ENCODE measurements at places on chromosomes 1 and 21. TPM values are rescaled to one million over a fixed set of nuclear protein-coding genes. Genes with fewer than 3 reads are reported as not detected.

VTCN1 gene
- not detected for total RNA-seq

LENEP gene
- 0.88 TPM for total RNA-seq

LRRC71 gene
- 1.2 TPM for total RNA-seq

TRAF3IP3 gene
- not detected for total RNA-seq

MANEAL gene
- total RNA-seq: 0.66 TPM

PAX7 gene
- not detected for total RNA-seq

CFHR1 gene
- total RNA-seq: not detected

C1orf87 gene
- not detected for total RNA-seq

CTSK gene
- 6.7 TPM for total RNA-seq

SAMD13 gene
- 3.9 TPM for total RNA-seq

PRAMEF17 gene
- not detected for total RNA-seq

S100A7 gene
- not detected for total RNA-seq

GOLT1A gene
- not detected for total RNA-seq

NPHS2 gene
- not detected for total RNA-seq

KRTAP19-3 gene
- not detected for total RNA-seq

DNA sequence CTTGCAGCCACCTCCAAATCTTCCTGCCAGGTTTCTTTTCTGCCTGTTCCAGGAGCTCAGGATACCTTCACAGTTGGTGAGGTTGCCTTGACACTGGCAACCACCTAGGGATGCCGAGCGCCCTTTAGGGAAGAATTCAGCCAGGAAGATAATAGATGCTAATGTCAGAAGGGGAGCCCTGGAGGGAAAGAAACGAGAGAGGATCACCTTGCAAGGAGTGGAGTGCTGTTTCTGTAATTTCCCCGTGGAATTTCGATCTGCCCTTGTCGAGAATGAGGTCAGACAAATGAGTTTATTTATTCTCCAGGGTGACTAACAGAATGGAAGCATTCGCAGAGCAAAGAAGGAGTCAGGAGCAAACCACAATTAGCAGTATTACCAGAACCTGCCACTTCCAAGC, 315.8 kb upstream of the KAZN start:
- no peak for DNase-seq

DNA sequence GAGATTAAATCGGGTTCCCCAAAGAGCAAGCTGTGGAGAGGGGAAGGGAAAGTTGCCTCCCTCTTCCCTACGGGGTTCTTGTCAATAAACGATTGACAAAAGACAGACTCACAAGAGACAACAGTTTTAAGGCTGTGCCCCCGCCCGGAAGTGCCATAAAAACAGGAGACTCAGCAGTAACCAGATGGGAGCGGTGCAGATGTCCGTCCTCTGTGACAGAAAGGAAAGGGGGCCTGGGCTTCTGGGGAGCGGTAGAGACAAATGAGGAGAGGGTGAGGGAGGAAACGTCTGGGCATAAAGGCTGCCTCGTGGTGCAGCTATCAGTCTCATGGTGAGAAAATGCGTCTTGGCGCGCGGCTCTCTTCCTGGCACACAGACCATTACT, 5.9 kb downstream of the TP73 start:
- no peak for DNase-seq

GRCh38 chr1:168121401-168122011, 15.2 kb downstream of the GPR161 start:
- no peak for DNase-seq

DNA sequence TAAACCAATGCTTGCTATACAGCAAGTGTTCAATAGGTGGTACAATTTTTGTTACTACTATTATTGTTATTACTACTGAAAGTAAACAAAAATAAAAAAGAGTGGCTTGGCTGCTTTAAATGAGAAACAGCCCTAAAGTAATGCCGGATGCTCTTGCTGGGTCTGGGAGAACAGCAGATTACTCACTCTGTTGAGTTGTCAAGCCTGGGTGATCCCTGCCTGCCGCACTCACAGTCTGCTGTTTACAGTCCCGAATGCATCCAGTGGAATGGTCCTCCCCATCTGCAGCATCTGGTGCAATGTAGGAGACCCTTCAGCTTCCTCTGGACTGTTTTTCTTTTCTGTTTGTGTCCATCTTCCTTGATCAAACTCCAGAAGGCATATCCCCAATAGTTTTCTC, 102.7 kb upstream of the IVNS1ABP start:
- no peak for DNase-seq

GRCh38 chr1:221644663-221645258, 97.1 kb downstream of the DUSP10 start:
- no peak for DNase-seq

DNA sequence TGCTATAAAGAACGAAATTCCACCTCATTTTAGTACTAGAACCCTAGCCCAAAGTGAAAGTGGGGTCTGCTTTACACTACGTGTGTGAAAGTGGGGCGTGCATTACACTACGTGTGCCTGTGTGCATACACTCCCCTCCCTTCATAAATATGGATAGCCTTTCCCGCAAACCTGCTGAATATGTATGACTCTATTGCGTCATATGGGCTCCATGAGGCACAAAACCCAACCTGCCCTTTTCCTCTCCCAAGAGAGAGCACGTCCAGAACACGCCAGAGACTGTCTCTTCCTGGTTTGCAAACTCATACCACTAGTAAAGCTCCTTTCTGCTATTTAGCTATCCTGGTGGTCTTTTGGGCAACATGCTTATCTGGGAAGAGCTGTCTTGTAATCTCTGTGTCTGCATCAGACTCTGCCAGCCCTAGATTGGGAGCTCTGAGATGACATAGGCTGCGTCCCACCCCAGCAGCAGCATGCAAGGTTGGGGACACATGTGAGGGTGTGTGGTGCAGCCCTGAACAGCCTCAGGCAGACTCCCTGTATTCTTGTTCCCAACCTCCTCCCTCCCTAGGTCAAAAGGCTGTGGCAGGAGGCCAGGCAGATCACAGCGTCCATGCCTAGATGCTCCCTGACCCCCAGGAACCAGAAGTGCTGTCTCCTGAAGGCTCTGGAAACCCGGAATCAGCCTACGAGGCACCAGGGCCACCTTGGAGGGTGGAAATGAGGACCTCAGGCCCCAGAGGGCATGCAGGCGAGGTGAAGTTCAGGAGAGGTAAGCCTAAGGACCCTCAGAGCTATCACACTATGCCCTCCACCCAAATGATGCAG, 12.3 kb upstream of the PADI1 start:
- DNase-seq: no peak

GRCh38 chr1:70866542-70867264, 180.9 kb downstream of the PTGER3 start:
- no peak for DNase-seq

GRCh38 chr21:25568246-25568645, 39.0 kb downstream of the MRPL39 start:
- DNase-seq: peak; percentile 86

- no peak for DNase-seq
Observed at GRCh38 chr1:179089827-179090482, 8.1 kb downstream of the TOR3A start.

GRCh38 chr1:82931006-82931405, 1067.9 kb downstream of the TTLL7 start:
- DNase-seq: peak; percentile 72

GRCh38 chr1:153567621-153568366, 2.1 kb upstream of the S100A2 start:
- DNase-seq: peak; percentile 39

DNA sequence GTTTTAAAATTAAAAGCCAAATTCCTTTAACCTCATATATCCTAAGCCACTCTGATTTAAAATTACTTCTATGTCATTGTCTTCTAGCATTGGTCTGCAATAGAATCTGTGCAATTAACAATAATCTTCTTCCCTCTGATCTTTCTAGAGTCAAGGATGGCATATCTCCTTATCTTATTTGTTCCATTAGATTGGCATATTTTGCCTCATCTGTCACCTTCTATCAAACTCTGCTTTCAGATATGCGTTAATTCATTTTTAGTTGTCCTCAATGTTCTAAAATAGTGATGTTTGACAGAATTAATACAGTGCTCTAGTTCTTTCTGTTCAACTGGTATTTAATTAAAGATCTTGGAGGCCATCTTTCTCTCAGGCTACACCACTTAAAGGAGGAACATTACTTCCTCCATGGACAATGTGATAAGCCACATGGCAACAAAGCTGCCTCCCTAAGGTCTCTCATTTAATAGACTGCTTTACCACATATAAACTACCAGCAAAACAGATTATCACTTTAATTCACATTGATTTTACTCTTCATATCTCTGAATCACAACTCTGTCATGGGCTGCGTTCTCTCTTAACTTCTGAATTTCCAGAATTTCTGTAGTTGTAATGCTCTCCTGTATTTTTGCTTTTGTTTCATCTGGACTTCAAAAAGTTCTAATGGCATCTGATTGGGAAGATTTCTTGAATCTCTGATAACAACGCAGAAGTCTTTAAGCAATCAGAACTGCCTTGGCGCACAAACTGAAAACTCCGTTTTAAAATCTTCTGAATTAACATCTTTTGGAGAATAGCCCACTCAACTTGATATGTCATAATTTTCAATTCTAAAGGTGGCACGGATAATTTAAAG, 2.8 kb downstream of the NRIP1 start:
- DNase-seq: peak; percentile 7

DNA sequence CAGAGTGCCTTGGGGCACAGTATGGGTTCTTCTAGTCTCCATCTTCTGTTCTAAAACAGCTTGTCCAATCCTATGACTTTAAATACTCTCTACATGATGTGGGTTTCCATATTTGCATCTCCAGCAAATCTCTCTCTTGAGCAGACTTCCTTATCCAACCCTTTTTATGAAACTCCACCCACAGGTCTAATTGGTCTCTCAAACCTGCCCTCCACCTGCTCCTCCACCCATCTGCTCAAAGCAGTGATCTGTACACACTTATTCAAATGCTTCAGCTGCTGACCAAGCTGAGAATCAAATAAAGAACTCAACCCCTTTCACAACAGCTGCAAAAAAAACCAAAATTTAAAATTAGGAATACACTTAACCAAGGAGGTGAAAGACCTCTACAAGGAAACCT, 11.5 kb downstream of the MCOLN2 start:
- no peak for DNase-seq

DNA sequence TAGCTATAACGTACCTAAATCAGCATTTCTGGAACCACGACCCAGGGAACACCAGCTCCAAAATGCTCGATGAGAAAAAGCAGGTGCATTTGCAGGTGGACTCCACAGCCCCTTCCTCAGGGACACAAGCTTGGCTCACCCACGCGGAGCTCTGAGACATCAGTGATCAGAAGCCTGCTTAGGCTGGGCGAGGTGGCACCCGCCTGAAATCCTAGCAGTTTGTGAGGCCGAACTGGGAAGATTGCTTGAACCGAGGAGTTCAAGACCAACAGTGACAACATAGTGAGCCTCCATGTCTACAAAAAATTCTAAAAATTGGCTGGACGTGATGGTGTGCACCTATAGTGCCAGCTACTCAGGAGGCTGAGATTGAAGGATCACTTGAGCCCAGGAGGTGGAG, 2.5 kb upstream of the TSPEAR start:
- DNase-seq: no peak

GRCh38 chr21:38178653-38179470, 77.9 kb upstream of the KCNJ15 start:
- no peak for DNase-seq

GRCh38 chr1:15883326-15883725, 35.8 kb downstream of the SPEN start:
- DNase-seq: peak; percentile 5

- DNase-seq: no peak
Observed at GRCh38 chr1:71228742-71229365, 148.0 kb upstream of the ZRANB2 start.

DNA sequence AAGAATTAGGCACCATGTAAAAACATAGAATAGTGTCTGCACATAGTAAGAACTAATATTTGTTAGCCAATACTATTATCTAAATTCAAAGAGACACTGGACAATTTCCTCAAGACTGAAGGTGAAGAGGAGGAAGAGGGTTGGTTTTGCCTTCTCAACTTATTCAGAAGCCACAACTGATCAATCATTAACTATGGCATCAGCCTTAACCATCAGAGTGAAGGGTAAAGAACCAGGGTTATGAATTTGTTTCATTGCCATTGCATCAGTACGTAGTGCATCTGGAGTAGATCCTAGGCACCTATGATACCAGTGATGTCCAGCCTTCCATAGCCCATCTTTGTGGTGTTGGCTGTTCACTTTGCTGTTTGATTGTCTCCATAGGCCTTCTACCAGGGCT, 421.7 kb upstream of the DEPDC1 start:
- DNase-seq: no peak

- DNase-seq: peak; percentile 89
Observed at GRCh38 chr1:2642560-2643413, 10.0 kb upstream of the MMEL1 start.

DNA sequence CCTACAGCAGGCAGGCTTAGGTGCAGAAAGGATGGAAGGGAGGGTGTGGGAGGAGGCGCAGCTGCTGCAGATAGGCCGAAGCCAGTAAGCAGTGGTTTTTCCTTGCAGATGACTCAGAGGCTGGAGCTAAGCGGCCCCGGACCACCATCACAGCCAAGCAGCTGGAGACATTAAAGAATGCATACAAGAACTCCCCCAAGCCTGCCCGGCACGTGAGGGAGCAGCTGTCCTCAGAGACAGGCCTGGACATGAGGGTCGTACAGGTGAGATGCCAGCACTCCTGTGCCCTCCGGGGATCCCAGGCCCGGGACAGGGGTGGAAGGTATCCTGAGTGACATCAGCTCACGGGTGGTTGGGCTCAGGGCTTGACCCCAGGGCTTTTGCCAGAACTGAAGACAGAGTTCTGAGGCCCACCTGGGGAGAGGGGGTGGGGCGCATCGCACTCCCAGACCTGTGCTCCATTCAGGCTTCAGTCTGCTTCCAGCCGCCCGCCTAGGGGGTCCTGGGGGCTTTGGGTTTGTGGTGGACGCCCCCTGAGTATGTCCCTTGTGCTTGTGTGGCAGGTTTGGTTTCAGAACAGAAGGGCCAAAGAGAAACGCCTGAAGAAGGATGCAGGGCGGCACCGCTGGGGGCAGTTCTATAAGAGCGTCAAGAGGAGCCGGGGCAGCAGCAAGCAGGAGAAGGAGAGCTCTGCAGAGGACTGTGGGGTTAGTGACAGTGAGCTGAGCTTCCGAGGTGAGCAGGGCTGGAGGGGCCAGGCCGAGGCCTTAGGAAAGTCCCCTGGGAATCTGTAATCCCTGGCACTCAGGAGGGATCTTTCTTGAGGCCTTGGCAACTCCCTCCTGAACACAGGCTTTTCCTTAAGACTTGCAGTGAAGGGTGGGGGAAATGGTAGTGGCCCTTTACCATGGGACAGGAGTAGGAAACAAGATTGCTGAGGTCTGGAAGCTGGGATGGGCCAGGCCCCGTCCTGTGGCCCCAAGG, 41.5 kb downstream of the LHX4 start:
- no peak for DNase-seq

DNA sequence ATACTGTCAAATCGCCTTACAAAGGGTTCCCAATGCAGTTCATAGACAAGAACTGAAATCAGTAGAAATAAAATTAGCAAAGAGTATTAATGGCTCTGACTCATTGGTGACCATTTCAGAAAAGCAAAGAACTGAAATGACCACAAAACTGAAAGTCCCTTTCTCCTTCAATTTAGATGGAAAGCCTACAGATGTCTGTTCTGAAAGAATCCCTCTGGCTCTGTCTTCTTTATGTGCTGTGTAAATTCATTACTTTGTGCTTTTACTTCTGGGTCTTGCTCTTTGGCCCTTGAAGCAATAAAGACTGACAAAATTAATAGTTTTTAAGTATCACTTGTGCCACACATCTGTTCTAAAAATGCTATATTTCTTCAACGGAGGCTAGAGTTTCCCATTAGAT, 62.7 kb upstream of the GPR89A start:
- no peak for DNase-seq

- no peak for DNase-seq
Observed at GRCh38 chr1:245290836-245291235, 136.1 kb downstream of the KIF26B start.

GRCh38 chr1:156344409-156344808, 6.1 kb downstream of the TSACC start:
- no peak for DNase-seq

GRCh38 chr21:19776076-19776475, 1222.1 kb upstream of the NCAM2 start:
- no peak for DNase-seq

Measured in endothelial cell of umbilical vein (primary cell).